ENCODE measurements at places on chromosomes 2 and 18.

DNA sequence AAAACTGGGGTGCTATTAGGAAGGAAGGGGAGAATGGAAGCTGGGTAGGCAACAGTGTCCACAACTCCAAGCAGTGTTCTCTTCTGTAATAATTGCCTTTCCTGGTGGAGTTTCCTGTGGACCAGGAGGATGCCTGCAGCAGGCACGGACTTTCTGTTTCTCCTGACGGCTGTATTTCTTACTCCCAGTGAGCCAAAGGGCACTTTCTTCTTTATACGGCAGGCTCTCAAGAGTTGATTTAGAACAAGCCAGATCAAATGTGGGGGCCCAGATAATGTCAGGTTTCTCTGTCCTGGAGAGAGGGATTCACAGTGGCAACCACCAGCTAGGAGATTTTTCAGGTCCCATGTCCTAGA, 13.0 kb upstream of the PROC start:
- DNase-seq, result no peak

DNA sequence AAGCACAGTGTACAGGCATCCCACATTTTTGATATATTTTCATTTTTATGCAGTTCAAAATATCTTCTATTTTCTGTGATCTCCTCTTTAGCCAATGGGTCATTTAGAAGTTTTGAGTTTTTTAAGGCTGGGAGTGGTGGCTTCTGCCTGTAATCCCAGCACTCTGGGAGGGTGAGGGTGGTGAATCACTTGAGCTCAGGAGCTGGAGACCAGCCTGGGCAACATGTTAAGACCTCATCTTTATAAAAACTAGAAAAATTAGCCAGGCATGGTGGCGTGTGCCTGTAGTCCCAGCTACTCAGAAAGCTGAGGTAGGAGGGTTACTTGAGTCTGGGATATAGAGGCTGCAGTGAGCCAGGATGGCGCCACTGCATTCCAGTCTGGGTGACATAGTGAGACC, 17.8 kb downstream of the UBR3 start:
- no peak for DNase-seq

GRCh38 chr18:76602191-76602590, 107.1 kb upstream of the ZNF516 start:
- no peak for DNase-seq

- DNase-seq, result no peak
These were observed 951.1 kb upstream of the CNTNAP5 start for GRCh38 chr2:123073956-123074355.

DNA sequence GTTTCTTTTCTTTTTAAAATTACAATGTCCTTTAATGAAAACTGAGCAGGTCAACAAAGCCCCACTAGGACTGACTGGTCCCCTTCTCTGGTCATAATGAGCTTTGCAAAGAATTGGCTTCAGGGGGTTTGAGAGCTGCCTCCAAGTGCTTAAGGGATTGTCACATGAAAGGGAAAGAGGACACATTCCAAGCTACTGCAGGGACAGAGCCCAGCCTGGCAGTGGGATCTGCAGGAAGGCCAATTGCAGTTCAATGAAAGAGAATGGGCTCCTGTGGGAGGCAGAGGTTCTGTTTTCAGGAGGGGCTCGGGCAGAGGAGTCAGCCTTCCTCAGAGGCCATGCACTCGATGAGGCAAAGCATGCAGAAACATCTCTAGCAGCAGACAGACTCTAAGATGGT, 84.1 kb upstream of the ACKR3 start:
- DNase-seq, result no peak

GRCh38 chr2:221377597-221377996, 194.5 kb downstream of the EPHA4 start:
- DNase-seq, result no peak

GRCh38 chr2:222912117-222912516, 51.3 kb downstream of the ACSL3 start:
- DNase-seq, result peak; percentile 40

DNA sequence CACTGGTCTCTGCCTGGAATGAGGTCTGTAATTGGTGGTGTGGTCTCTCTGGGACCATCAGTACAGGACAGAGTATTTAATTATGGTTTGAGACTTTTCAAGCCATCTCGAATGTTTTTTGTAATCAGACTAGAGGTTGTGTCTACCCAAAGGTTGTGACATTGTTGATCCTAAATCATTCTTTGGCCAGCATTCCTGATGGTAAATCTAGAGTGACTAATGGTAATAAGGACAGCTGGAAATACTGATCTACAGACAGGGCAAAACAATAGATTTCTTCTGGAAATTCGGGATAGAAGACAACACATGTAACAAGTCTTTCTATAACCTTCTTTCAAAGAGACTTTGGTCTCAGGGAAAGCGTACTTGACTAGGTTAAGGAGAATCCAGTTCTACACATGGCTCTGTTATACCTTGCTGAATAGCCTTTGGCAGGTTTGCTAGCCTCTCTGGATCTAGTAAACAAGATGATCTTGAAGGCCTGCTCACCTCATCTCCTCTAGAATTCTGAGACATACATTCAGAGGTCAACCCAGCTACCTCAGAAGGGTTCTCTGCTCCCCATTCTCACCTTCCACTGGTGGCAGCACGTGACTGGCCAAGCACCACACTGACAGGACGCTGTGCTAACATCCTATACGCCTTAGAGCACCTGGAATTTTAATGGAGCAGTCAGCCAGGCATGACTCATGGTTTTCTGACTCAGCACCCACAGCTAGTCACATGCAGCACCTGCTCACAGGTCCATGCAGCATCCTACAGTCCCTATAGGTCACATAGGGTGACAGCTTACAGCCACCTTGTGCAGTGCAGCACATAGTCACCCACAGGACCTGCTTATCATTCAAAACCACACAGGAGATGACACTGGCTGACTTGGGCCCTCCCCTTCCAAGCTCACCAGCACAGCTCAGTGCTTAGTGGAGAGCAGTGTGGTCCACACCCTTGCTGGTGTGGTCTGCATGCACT, 12.2 kb downstream of the PLB1 start:
- DNase-seq, result no peak

DNA sequence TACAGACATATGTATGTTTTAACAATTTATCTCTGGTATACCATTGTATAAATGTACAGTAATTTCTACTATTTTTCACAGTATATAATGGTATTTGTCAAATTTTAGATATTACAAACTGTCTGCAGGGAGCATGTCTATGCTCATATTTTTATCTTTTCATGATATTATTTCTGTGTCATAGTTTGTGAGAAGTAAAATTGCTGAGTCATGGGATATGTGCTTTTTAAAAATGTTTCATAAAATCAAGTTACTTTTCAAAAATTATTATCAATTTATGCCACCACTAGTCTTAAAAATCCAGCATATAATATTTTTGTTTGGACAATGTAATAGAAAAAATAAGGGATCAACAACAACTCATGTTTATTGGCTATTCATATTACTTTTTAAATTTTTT, 9.1 kb upstream of the ZNF804A start:
- no peak for DNase-seq

- no peak for DNase-seq
These were observed 127.8 kb downstream of the FMNL2 start for GRCh38 chr2:152462779-152463178.

- DNase-seq, result no peak
These were observed 25.4 kb downstream of the FBLN7 start for GRCh38 chr2:112163541-112163981.

DNA sequence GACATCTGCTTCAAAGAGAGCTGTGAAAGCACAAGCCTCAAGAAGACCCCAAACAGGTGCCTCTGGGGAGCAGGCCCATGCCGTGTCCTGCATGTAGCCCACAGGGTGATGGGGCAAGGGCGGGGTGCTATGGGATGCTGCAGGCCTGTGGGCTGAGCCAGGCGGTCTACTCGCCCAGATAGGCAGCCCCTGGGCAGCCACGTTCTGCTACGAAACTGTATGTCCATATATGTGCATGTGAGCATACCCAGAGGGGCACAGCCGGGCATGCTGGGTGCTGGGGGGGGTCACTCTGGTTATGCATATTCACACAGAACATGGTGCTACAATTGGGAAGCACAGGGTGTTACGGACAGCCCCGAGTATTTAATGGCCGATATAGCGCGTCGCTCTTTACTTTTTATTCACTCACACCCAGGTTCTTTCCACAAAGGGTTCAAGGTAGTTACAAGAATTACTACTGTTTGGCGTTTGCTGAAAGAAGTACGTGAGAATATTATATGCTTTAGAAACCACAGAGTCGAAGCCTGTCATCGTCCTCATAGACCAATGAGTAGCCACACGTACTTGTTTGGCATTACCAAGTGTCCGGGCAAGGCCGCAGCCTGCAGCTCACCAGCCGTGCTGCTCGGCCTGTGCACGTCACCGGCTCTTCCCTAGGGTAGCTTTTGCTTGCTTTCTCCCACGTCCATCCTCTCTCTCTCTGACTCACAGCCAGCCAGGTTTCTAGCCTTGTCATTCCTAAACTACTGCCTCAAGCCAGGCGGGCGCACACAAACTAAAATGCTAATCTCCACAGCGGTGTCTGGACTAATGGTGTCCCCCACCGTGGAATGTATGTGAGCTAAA, 14.4 kb downstream of the MTERF4 start:
- DNase-seq, result no peak

GRCh38 chr18:70649683-70650082, 360.8 kb downstream of the SOCS6 start:
- DNase-seq, result no peak

GRCh38 chr2:132876745-132877391, 206.9 kb upstream of the LYPD1 start:
- no peak for DNase-seq

GRCh38 chr2:100178085-100178788, 35.8 kb upstream of the AFF3 start:
- no peak for DNase-seq

DNA sequence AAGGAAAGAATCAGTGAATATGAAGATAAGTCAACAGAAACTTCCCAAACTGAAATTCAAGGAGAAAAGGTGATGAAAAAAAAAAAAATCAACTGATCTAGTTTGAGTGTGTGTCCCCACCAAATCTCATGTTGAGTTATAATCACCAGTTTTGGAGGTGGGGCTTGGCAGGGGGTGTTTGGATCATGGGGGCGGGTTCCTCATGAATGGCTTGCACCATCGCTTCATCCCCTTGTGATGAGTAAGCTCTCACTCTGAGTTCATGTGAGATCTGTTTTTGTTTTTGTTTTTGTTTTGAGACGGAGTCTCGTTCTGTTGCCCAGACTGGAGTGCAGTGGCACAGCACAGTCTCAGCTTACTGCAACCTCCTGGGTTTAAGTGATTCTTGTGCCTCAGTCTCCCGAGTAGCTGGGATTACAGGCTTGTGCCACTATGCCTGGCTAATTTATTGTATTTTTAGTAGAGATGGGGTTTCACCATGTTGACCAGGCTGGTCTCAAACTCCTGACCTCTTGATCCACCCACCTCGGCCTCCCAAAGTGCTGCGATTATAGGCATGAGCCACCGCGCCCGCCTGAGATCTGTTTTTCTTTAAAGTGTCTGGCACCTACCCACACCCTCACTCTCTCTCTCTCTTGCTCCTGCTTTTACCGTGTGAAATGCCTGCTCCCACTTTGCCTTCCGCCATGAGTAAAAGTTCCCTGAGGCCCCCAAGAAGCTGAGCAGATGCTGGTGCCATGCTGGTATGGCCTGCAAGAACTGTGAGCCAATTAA, 4.0 kb upstream of the SLC66A2 start:
- DNase-seq, result no peak

DNA sequence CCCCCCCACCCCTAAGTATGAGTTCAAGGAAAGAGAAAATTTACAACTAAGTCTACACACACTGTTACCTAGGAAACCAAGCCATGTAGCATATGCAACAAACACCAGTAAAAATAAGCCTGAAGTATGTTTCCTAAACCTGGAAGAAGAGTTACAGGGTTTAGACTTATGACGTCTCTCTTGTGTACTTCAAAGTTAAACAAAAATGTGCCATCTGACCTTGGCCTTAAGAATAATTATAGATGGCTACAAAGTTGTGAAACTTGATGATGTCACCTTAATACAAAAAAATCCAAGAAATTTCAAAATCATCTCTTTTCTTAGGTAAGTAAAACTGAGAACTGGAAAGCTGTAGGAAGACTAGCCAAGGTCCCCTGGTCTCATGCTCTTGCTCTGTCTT, 297.6 kb upstream of the NRXN1 start:
- DNase-seq, result no peak

Measured in AG09309 (cell line).